NCI-H524 (cell line): ENCODE measurements at places on chromosomes 12 and 14.

DNA sequence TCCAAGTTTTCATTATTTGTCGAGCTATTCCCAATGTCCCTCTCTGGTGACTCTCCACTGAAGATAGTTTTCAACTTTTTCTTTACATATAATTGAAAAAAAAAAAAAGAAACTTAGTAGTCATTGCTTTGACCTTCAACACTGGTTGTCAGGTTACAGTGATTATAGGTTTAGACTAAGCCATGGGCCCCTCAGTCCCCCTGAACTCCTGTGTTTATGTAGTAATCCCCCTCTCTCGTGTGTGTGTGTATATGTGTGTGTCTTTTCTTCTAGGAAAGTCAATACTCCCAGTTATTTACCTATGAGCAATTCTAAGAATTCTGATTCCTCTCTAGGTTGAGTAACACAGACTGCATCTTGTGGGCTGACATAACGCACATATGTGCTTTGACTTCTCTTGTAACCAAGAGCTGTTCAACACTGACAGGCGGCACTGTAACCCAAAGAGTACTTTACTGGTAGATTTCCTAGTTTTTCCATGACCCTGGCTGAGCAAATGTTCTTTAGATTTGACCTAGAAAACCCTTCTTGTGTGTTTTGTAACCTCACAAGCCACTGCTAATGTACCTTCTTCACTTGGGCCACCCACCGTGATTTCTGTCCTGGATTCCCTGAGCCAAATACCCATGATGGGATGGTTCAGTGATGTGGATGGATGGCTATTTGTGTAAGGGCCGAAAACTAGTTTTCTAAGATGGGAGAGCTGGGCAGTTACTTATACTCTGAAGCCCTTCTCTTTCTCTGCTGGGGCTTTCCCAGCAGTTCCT, 15.0 kb upstream of the MANSC4 start:
- DNase-seq: no peak

GRCh38 chr12:106333756-106334155, 23.8 kb upstream of the POLR3B start:
- DNase-seq: no peak

GRCh38 chr12:27229367-27229766, 14.7 kb upstream of the STK38L start:
- DNase-seq: no peak

DNA sequence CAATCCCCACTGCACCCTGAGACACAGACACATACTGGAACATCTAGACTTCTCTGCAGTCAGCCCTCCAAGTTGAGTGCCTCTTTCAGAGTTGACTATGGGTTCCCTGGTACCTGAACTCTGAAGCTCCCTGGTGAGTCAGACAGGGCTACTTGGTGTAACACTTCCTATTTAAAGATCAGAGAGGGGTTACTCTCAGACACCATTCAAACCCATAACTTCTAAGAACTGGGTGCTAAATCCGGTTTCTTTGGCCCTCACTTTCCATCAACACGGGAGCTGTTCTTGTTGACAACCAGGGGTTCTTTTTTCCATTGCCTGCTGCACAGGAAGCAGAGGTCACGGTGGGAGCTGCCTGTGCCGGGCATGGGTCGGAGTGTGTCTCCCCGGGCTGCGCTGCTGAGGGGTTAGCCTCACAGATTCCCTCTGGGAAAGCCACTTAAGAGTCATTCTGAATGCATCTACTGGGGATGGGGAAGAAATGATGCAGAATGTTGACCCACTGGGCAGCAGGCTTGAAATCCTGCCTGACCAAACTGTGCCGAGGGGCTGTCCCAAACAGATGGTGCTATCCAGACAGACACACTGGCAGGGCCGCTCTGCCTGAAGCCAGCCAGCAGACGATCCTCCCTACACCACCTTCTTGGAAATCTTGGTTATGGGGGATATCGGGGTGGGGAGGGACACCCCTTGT, 74.1 kb downstream of the PITPNM2 start:
- DNase-seq: no peak

- no peak for DNase-seq
Observed at GRCh38 chr14:61573321-61573720, 122.0 kb upstream of the HIF1A start.

- DNase-seq: no peak
Observed at GRCh38 chr12:9851927-9852326, 17.2 kb downstream of the CLEC2B start.

GRCh38 chr12:99767809-99768208, 120.3 kb downstream of the GARIN6 start:
- peak; percentile 42 for DNase-seq

DNA sequence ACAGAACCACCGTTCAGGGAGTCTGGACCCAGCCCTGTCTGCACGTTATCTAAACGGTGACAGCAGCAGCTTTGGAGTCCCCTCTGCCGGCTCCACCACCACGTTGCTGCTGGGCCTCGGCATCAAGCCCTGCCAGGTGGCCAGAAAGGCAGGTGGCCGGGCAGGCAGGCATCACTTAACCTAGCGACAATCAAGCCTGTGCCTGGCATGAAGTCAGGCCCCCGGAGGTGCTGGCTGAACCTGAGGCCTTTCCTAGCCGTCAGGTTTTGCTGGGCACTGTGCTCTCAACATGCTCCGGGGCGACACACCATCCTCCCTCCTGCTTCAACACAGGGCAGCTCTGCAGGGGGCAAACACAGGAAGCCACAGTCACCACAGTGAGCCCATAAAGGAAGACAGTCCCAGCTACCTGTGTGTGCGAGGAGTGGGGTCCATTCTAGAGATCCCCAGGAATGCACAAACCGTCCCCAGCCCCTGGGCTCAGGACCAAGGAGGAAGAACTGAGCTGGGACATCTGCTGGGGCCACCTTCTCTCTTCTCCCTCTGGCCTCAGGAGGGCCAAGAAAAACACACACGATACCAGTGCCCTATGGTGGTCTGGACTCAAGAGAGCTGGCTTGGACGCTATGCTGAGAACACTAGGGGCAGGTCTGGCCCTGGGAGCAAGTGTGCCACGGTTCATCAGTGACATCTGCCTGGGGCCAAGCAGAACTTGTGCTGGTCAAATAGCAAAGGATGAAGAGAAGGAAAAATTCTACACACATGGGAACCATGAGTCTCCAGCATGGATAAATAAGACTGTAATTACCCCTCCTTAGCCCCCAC, 44.7 kb downstream of the CCDC88C start:
- DNase-seq: peak; percentile 83

- DNase-seq: no peak
Observed at GRCh38 chr12:3704512-3705353, 48.2 kb downstream of the CRACR2A start.

DNA sequence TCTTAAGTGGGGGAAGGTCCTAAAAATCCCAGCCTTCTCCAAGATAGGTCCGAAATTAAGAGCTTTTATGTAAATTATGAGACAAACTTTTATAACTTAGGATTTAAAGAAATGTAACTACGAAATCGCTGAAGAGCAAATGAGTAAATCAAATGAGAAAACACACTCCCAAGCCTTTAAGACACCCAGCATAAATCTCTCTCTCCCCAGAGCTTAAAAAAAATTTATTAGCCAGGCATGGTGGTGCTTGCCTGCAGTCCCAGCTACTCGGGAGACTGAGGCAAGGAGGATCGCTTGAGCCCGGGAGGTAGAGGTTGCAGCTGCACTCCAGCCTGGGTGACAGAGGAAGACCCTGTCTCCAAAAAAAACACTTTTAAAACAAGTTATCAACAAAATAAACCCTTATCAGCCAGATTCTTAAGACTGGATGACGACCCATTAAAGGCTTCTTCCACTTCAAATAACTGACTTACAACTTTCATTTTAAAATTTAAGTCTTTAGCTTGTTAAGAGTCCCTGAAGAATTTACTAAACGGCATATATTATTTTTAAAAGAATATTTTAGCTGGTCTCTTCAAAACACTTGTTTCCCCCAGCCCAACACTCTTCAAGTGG, 3.2 kb downstream of the PTGES3 start:
- DNase-seq: no peak

- DNase-seq: peak; percentile 29
Observed at GRCh38 chr12:92553389-92553788, 149.4 kb upstream of the PLEKHG7 start.

DNA sequence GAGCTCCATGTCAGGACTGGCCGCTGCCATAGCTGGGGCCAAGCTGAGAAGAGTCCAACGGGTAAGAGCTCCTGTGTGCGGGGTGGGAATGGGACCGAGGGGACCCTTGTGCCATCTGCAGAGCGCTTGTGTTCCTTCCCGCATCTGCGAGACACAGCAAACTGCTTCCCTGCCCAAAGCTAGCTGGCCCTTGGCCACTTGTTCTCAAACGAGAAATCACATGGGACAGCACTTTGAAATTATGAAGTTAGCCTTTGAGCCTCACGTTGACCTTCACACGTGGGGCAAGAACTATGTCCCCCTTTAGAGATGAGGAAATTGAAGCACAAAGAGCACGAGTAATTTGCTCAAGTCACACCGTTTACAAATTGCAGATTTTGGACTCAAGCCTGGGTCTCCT, 30.8 kb downstream of the DEGS2 start:
- DNase-seq: no peak

- DNase-seq: no peak
Observed at GRCh38 chr12:26367991-26368730, 172.8 kb downstream of the SSPN start.

DNA sequence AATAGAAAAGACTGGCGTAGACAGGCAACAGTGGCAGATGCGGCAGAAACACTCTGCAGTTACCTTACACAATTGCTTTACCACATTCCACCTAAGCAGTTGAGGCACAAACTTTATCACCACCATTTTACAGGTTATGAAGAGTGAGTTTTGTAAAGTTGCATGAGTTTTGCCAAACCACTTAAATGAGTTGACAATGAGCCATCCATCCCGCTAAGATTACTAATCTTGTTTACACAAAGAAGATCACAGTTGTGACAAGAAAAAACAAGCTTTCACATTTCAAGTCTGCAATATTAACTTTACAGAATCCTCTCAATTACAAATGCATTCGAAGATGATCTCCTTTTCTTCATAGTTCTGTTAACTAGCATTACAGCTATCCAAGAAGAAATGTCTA, 1.8 kb downstream of the TMCC3 start:
- no peak for DNase-seq

DNA sequence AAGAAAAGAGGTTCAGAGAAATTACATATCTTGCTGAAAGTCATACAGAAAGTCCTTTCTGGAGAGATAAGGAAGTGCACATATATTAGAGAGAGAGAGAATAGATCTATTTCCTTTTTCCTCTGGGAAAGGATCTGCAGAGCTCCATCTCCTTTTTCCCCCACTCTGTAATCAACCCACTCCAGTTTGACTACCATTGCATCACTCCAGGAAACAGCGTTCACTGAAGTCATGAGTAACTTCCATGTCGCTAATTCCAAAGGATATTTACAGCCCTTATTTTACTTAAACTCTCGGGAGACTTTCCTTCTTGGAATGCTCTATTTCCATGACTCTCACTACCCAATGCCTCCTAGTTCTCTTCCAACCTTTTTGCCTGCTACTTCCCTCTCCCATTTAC, 72.5 kb upstream of the PARP11 start:
- no peak for DNase-seq

DNA sequence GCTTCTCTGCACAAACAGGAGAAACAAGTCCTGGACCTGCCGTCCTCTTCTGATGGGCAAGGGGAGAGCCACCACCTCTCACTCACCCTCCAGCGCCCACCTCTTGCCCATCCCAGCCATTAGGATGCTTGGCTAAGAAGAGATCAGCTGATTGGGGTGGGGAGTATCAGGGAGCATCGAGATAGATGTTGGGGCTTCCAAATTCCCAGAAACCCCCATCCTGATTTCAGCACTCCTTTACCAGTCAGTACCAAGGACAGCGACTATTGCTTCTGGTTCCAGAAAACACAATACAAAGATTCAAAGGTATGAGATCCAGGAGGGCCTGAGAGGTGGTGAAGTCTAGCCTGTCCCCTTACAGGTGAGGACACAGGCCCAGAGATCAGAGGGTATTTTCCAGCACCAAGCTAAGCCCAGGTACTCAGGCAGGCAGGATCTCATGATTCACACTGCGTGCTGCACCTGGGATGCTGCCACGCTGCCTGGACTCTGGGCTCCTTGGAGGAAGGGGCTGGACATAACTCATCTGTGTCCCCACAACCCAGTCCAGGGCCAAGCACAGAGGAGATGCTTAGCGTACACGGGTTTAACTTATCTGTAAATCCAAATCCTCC, 76.6 kb downstream of the TUNAR start:
- DNase-seq: no peak

GRCh38 chr12:100375038-100375735, 18.3 kb downstream of the SLC17A8 start:
- DNase-seq: peak; percentile 76
